ENCODE measurements at places on chromosomes 12 and 14. TPM values are rescaled to one million over a fixed set of nuclear protein-coding genes. Genes with fewer than 3 reads are reported as not detected.

IGF1 gene
- polyA plus RNA-seq, result not detected

POLE gene
- 2.2 TPM for polyA plus RNA-seq

FAM186B gene
- polyA plus RNA-seq, result 0.17 TPM

RDH16 gene
- not detected for polyA plus RNA-seq

LRRC10 gene
- not detected for polyA plus RNA-seq

SPIC gene
- polyA plus RNA-seq, result not detected

HOXC6 gene
- not detected for polyA plus RNA-seq

OXA1L gene
- 72.1 TPM for polyA plus RNA-seq

GZMB gene
- polyA plus RNA-seq, result 1.4 TPM

MSI1 gene
- polyA plus RNA-seq, result not detected

PDZRN4 gene
- polyA plus RNA-seq, result not detected

AMHR2 gene
- not detected for polyA plus RNA-seq

KRT80 gene
- polyA plus RNA-seq, result not detected

MYF5 gene
- not detected for polyA plus RNA-seq

MYO1A gene
- not detected for polyA plus RNA-seq

ANG gene
- polyA plus RNA-seq, result 0.63 TPM

INSM2 gene
- polyA plus RNA-seq, result not detected

ASIC1 gene
- not detected for polyA plus RNA-seq

- DNase-seq, result no peak
Observed at GRCh38 chr14:43855556-43855955, 651.5 kb downstream of the FSCB start.

DNA sequence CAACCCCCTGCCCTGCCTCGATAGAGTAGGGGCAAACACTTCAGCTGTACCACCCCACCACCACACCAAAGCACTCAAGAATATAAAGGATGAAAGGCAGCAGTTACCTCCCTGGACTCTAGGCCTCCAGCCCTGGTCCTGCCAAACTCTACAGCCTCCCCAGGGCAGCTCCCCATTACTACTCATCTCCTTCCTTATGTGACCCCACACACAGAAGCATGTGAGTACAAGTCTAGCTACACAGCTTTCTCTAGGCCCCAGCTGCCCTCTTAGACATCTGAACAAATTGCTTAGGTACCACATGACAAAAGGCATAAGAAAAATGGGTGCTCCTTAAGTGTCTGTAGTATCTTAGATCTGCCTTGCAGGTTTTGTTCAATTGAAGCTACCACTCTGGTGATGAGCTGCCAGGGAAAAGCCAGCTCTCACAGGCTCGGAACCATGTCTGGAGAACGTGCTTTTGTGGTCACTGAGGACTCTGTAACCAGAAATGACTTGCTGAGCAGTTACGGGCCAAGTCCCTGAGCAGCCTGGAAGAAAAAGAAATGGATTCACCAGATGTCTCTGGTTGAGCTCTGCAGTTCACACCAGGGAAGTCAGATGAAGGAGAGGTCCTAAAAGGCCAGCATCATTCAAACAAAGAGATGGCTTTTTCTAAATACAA is 32.8 kb downstream of the FMNL3 start:
- DNase-seq, result no peak

DNA sequence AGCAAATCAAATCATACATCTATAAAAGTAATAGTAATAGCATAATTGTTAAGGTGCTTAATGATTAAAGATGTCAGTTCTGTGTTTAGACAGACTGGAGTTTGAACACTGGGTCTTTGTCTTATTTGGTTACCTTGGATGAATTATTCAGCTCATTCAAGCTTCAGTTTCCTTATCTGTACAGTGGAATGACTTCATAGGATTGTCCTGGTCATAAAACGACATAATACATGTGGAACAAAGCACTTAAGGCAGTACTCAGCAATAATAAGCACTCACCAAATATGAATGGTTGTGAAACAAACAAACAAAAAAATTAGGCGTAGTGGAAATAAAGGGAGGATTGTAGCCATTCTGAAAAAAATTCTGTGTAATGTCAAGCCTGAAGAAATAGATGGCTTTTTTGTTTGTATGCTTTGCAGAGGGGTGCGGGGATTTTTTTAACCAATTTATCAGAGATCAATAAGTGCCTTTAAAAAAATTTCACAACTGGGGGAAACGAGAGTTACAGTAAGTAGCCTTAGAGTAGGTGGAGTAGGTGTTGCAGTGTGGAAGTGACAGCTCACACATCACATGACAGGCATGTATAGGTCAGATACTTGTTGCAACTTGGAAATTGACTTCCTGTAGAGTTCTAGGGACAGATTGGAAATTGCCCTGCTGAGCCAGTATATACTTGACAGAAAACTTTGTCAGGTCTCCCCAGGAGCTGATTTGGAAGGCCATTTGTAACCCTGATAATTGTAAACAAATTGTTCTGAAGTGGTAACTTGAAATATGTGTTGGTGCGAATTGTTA is 157.7 kb downstream of the SLC15A5 start:
- DNase-seq, result no peak

GRCh38 chr14:65231286-65231980 is 129.1 kb upstream of the MAX start:
- no peak for DNase-seq

DNA sequence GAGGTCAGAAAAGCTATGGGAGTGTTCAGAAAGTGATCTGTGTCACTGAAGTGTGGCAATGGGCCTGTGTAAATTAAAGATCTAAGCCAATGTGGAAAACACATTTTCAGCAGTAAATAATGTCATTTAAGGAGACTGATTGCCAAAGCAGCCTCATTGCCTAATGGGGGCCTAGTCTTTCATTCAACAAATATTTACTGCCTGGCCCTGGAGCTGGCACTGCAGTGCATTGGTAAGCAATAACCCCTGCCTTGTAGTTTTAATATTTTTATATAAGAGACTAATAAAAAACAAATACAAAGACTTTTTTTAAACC is 326.6 kb downstream of the BTG1 start:
- DNase-seq, result no peak

DNA sequence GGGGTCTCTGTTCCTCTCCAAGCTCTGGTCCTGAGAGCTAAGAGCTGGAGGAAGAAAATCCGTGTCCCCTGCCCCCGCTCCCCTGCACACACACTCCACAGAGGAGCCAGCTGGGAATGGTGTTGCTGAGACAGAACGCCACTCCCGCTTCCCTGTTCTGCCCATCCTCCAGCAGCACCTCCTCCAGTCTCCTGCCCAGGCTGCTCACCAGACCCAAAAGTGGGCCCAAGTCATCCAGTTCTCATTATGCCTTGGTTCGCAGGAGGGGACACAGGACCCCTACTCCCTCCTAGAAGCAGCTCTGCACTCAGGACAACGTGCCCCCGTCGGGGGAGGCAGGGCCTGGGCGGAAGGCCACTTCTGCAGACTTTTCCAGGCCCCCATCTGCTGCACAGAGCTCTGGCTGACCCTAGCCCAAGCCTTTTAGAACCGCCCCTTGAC is 830 bp upstream of the TRMT61A start:
- DNase-seq, result no peak

- no peak for DNase-seq
Observed at GRCh38 chr12:43826681-43827080, 9.2 kb upstream of the TMEM117 start.

GRCh38 chr14:64726585-64726890 is 22.3 kb downstream of the PLEKHG3 start:
- no peak for DNase-seq

GRCh38 chr12:18718462-18718861 is 19.4 kb downstream of the PLCZ1 start:
- no peak for DNase-seq

GRCh38 chr12:65949971-65950370 is 125.7 kb downstream of the HMGA2 start:
- DNase-seq, result no peak

DNA sequence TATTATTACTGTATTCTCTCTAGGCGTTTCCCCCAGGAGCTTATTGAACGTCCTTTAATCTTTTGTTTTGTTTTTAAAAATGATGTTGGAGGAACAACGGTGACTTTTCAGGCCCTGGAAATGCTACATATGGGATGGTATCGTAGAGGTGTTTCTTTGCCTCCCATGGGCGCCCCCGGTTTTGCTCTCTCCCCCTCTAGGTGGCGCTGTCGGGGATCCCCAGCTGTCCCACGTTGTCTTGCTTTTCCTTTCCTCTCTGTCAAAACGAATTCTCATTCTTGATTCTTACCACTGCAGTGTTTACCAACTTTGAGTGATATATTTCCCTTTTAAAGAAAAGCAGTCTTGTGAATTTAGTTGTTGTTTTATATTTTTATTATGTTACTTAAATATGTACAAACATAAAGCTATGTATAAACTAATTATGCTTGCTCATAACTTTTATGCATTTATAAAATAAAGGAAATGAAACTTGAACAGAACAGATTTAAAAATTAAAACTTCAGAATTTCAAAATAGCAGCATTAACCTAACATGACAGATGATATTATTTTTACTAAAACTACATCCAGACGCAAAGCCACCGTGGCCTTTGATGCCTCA is 171.9 kb downstream of the RGS6 start:
- no peak for DNase-seq

- peak; percentile 31 for DNase-seq
Observed at GRCh38 chr14:102323102-102323501, 3.6 kb downstream of the ZNF839 start.

- DNase-seq, result no peak
Observed at GRCh38 chr12:12818701-12819100, 5.6 kb downstream of the DDX47 start.

DNA sequence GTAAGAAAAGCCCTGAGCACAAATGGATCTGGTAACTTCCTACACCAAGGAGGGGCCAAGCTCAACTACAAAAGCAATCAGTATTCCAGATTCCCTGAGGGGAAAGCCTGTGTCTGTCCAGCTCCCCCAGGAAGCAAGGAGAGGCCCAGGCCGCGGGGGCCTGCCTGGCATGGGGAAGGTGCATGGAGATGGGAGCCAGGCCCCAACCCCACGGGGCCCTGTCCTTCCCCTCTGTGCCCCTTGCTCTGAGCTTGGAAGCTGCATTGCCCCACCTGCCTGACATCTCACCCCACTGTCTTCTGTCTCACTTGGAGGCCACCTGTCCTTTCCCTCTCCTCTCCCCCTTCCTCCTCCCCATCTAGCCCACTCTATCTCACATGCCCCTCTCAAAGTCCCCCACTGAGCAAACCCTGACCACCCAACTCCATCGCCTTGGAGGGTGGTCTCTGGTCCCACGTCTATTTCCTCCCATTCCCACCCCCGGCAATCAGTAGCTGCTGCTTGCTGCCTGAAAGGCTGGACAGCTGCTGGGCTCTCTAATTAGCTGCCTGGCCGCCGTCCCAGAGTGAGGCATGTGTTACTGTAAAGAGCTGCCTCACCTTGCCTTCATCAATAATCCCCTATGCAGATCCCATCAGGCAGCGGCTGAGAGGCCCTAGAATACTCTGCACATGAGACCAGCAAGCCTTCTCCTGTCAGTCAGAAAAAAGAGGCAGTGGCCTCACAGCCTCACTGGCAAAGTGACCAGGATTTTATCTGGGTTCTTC is 3.4 kb upstream of the TMEM229B start:
- no peak for DNase-seq

- DNase-seq, result no peak
Observed at GRCh38 chr12:52127683-52128450, 48.4 kb downstream of the SMIM41 start.

DNA sequence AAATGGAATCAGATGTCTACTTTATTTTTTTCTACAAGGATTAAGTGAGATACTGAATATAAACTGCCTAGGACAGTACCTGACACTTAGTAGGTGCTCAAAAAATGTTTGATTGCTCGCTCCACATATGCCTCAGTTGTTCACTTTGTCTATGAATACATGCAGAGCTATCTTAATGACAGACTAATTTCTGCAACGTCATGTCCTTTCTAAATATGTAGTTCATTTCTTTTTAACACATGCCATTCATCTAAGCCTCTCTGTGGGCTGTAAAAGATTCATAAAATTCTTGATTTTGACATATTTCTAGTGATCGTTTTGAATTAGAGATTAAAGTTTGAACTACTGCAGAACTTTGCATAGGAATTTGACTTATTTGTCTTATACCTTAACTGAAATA is 176.3 kb upstream of the STXBP6 start:
- no peak for DNase-seq

GRCh38 chr14:105487449-105487985 is 831 bp downstream of the CRIP1 start:
- DNase-seq, result peak; percentile 84

DNA sequence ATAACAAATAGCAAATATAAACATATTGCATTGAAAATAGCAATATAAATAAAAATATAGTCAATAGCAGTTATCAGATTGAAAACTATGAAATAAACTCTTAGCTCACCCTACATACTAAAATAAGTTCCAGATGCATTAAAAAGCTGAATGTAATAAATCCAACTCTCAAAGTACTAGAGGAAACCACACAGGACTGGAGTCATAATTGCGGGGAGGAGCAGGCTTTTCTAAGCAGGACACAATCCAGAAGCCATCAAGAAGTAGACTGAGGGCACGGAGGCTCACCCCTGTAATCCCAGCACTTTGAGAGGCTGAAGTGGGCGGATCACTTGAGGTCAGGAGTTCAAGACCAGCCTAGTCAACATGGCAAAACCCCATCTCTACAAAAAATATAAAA is 22.2 kb downstream of the GSC start:
- DNase-seq, result no peak

GRCh38 chr14:42629553-42629952 is 1022.9 kb downstream of the LRFN5 start:
- DNase-seq, result no peak

GRCh38 chr14:51521764-51522163 is 129.9 kb upstream of the FRMD6 start:
- DNase-seq, result no peak

- DNase-seq, result peak; percentile 61
Observed at GRCh38 chr12:55996201-55996714, 818 bp upstream of the SUOX start.

DNA sequence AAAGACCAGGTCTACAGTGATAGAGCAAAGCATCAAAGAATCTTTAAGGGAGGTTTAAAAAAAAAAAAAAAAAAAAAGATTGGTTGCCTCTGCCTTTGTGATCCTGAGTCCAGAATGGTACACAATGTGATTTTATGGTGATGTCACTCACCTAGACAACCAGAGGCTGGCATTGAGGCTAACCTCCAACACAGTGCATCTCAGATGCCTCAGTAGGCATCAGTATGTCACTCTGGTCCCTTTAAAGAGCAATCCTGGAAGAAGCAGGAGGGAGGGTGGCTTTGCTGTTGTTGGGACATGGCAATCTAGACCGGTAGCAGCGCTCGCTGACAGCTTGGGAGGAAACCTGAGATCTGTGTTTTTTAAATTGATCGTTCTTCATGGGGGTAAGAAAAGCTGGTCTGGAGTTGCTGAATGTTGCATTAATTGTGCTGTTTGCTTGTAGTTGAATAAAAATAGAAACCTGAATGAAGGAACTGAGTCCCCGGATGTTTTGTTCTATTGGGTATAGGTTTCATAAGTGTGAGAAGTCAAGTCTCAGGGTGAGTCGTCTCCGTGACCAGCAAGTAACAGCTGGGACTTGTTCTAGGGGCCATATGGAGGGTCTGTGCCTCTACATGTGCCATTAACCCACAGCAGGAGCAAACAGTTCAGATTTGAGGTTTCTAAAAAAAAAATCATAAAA is 9.3 kb downstream of the PEBP1 start:
- DNase-seq, result no peak

DNA sequence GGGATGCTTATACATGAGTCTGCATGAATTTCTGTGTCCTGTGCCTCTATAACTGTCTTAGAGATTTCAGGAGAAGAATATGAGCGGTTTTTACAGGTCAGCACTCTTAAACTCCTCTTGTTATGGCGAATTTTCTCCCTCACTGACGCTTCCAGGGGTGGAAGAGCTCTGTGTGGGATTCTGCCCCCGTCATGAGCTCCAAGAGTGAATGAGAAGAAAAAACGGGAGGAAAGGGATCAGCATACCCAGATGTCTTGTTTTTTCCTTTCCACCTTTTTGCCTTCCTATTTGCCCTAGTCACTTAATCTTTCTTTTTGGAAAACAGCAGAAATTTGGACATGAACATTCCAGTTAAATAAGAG is 651 bp downstream of the PFKM start:
- no peak for DNase-seq
